Stimulated activated CD8-positive, alpha-beta memory T cell treated with anti-CD3 and anti-CD28 coated beads, Interleukin-2, amount 100 ng/mL, for 1 hour (primary cell): ENCODE measurements at places on chromosomes 5 and 9.

DNA sequence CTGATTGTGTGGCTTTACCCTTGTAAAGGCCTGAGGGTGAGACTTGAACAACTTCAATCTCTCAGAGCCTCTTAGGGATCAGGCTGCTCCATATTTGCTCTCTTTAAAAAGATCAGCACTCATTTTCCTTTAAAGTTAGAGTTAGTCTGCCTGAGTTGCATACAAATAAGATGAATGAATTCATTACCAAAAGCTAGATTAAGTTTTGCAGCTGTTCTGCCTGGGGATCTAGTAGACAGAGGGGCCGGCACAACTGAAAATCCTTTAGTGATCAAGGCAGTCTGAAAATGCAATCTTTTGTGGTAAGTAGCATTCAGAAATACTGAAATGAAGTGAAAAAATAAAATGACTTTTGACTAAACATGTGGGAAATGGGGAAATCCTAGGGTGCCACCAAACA lies 264.0 kb downstream of the MAN2A1 start:
- DNase-seq, result no peak

DNA sequence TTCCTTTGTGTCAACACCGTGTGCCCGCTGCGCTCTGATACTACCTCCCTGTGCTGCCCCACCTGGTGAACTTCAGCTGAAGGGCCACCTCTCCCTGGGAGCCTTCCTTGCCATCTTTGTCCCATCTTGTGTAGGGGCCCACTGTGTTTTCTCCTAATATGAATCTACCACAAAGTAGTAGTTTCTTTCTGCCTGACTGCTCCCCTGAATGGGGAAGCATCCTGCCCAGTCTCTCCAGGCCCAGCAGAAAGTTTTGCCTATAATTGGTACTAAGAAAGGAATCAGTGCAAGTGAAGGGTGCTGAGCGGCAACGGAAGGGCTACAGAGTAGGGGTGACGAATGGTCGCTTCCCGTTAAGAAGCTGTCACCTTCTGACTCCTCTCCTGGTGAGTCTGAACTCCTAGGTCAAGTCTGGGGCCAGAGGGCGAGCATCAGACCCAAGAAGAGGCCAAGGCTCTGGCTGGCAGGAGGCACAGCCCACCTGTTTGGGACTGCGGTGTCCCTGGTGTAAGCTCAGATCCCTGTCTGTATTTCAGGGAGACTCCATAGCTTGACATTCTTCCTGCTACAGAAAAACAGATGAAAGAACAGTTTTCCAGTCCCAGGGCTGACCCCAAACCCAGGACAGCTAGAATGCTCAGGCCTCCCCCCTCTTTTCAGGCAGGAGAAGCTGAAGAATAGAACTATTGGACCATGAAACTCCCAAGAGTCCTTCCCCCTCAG lies 24.1 kb downstream of the WWC1 start:
- DNase-seq, result no peak

- DNase-seq, result no peak
Measured at GRCh38 chr9:111910428-111910827, 13.8 kb downstream of the UGCG start.

DNA sequence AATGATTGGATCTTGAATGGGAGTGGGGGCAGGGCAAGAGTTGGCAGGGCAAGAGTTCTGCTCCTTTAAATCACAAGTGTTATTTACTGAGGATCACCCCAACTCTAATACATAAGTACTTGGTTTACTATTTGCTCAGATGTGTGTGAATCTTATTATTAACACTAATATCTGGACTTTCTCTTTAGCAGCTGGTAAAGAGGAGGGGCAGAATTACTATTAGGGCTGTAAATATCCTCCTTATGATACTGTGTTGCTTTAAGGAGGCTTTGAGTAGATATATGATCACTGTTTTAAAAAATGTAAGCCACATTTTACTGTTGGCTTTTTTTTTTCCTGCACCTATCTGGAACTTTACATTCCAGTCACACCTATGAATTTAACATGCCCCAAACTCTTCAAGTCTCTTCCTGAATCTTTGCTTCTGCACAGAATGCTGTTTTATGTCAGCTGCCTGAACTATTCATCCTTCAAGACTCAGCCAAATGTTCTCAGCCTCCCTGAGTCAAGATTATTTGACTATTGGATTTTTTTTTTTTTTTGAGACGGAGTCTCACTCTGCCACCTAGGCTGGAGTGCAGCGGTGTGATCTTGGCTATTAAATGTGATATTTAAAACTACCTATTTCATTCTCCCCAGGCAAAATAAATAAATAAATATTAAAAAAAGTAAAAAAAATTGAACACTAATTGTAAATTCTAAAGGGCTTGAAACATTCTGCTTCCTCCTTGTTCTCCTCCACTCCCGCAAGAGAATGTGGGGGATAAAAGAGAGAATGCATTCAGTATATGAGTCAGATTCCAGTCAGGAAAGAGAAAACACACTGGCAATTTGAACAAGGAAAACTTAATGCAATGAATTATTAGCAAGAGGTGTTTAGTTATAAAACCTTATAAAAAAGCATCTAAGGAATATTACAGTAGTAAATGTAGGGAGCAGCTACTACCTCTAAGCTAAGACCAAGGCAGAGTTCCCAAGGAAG lies 99.3 kb downstream of the FOCAD start:
- DNase-seq, result no peak

- no peak for DNase-seq
Measured at GRCh38 chr9:90632647-90633207, 9.9 kb downstream of the DIRAS2 start.

DNA sequence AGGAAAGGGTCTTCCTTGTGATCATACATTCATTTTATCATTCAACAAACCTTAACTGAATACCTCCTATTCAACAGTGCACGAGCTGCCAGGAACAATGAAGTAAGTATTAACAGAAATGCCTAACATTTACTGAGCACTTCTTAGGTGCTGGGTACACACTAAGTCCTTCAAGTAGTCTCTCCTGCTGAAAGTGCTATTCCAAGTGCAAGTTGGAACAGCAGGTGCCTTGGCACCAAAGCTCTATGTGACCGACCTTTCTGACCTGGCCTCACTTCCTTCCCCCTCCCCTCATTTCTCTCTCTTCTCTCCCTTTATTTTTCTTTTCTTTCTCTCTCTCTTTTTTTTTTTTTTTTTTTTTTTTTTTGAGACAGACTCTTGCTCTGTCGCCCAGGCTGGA lies 94.5 kb downstream of the GRIA1 start:
- no peak for DNase-seq

- no peak for DNase-seq
Measured at GRCh38 chr9:98381311-98382103, 126.1 kb upstream of the TBC1D2 start.

DNA sequence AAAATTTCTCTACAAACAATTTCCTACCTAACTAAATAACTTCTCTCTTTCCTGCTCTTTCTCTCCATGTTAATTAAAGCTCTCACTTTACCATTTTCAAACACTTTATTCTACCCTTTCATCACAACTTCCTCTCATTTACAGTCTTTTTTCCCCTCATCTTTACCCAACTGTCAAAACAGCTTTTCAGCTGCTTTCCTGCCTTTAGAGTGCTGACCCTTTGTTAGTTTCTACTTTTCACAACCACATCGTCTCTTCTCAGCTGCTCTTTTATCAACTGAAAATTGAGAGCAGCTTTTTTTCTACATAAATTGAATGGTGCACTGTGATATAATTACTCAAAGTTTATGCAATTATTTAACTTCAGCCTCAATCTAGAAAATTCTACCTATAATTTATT lies 3.1 kb upstream of the HOMER1 start:
- no peak for DNase-seq

DNA sequence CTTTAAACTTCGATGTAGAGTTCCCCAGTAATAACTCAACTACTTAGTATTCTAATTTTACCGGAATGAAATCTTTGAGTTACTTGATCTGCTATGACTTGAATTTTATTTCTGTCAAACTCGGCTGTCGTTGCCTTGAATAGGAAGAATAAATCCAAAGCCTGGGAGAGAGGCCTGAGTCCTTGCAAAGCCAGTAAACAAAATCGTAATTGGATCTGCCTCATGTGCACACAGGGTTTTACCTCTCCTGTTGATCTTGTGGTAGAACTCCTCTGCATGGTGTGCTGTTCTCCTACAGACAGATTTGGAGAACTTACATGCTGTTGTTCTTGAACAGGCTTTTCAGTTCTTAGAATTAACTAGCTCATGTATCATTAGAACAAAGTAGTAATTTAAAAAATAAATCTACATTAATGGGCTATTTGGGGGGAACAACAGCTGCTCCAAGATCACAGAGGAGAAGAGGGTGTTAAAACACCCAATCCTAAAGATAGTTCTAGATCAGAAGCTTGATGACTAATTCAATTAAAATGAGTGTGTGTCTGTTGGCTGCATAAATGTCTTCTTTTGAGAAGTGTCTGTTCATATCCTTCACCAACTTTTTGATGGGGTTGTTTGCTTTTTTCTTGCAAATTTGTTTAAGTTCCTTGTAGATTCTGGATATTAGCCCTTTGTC lies 28.9 kb downstream of the HSPB3 start:
- DNase-seq, result no peak

DNA sequence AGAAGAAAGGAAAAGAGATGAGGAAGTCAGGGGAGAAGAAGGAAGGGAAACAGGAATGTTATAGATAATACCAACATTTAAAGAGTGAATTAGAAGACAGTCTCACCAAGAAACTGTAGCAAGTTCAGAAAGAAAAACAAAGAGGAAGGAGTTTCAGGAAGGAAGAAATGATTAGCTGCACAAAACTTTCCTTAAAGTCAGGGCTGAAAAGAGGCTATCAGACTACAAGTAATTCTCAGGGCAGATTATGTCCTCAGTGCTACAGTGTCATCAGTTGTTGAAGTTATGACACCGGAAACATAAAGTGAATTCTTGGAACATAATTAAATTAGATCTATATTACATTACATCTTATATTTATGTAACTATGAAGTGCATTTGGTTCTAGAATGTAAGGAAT lies 226.9 kb downstream of the ARRDC3 start:
- no peak for DNase-seq

- no peak for DNase-seq
Measured at GRCh38 chr9:80934095-80934494, 755.3 kb downstream of the TLE1 start.

DNA sequence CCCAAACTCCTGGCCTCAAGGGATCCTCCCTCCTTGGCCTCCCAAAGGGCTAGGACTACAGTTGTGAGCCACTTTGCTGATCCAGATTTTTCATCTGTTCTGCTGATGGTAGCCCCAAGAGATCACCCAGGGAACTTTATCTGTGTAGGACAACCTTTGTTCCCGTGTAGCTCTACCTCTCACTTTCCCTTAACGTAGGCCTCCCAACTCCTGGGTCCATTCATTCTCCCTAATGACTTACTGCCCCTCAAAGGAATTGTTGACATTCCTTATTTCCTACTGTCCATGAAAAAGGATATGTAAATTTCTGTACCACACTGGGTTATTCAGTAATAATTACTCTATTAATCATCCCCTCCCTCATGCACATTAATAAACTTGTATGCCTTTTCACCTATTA lies 51.0 kb upstream of the PHF24 start:
- DNase-seq, result no peak

DNA sequence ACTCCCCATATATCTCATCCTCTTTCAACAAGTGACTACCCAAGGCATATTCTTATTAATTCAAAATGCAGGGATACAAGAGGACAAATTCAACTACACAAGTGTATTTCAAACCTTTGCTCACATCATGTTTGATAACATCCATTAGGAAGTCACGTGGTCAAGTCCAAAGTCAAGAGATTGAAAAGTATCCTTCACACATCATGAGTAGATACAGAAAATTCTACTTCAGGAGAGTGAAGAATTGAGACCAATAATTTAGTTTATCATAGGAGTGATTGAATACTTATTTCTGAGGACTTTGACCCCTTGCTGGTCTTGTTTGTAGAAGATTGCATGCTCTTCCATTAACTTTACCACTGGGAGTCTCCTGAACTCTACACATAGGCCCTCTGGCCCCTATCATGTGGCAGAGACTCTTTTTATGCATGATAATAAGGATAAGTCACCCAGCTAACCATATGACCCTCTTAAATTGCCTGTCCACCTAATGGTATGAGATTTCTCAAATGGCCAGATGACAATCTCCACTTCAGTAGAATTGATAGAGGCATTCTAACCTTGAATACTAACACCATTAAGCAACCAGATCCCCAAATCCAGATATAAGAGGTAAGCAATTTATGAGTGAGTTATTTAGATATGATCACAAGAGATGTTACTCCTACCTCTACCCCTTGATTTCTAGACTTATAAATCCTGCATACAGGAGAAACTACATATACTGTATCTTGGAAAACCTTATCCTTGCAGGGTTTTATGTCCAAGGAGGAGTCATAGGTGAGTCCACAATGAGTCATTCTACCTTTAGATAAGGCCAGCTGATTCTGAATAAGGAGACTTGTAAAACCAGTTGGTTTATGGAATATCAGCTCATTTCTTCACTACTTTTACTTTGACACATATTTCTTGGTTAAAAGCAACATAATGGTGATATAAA lies 26.6 kb upstream of the SLC46A2 start:
- DNase-seq, result no peak

GRCh38 chr9:95107976-95108375 lies 209.5 kb downstream of the FANCC start:
- DNase-seq, result no peak

- peak; percentile 87 for DNase-seq
Measured at GRCh38 chr5:91379914-91380490, 3.1 kb downstream of the ARRDC3 start.

DNA sequence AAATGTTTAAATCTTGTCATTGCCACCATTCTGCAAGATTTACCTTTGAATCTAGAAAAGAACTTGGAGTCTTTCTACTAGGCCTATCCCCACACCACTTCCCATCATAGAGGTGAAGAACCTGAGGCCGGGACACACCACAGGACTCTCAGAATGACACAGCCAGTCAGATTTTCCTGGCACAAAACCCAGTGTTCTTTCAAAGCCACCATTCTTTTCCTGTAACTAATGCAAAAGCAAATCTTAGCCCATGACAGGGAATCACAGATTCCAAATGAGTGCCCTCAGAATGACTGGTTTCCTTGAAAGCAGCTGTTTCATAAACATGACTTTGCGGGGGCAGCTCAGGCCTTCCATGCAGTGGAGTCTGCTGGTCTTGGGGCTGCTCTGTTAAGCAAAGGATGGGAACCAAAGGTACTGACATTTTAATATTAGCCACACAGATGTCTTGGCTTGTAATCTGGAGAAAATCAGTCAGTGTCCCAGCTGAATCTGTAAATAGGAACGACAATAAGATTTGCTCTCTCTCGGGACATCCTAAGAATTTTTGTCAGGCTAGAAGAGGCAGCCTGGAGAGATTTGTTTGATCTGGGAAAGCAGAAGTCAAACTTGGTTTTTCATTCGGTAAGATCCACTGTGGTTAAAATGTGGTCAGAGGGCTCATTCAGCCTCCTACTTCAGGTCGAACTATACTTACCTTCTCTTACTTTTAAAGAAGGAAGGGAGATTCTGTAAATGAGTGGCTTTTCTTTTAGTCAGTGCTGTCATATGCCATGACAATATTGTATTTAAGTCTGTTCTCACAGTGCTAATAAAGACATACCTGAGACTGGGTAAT lies 115.1 kb downstream of the PALM2AKAP2 start:
- DNase-seq, result no peak

DNA sequence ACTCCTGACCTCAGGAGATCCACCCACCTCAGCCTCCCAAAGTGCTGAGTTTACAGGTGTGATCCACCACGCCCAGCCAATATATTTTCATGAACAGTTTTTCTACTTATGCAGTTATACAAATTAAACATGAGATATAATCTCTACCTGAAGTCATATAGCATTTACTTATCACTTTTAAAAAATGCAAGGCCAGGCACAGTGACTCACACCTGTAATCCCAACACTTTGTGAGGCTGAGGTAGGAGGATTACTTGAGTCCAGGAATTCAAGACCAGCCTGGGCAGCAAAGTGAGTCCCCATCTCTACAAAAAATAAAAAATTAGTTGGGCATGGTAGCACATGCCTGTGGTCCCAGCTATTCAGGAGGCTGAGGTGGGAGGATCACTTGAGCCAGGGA lies 164.7 kb upstream of the LHFPL2 start:
- DNase-seq, result no peak
